ENCODE measurements at places on chromosomes 4 and X. TPM values are rescaled to one million over a fixed set of nuclear protein-coding genes. Genes with fewer than 3 reads are reported as not detected.

Gene REPS2
- total RNA-seq: 1.1 TPM

Gene XPNPEP2
- not detected for total RNA-seq

Gene ZNF182
- 4.7 TPM for total RNA-seq

Gene BEND4
- total RNA-seq: not detected

Gene PLAC1
- 0.59 TPM for total RNA-seq

Gene ANXA10
- not detected for total RNA-seq

GRCh38 chr4:100098681-100099080, 91.6 kb downstream of the DDIT4L start:
- no peak for DNase-seq

DNA sequence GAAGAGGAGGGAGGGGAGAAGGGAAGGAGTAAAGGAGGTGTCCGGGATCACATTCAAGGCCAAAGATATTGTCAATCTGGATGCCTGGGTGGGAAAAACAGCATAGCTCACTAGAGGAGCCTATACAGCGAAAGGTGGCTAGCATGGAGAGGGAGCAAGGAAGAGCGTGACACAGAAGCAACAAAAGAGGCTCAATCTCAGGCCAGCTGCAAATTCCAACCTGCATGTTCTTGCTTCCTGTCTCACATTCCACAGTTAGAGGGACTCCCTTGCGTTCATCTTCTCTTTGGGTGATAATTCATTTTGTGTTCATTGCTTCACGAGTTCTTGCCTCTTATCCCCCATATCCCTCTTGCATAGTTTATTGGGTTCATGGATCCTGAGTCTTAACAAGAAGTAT, 3.0 kb upstream of the CLNK start:
- no peak for DNase-seq

DNA sequence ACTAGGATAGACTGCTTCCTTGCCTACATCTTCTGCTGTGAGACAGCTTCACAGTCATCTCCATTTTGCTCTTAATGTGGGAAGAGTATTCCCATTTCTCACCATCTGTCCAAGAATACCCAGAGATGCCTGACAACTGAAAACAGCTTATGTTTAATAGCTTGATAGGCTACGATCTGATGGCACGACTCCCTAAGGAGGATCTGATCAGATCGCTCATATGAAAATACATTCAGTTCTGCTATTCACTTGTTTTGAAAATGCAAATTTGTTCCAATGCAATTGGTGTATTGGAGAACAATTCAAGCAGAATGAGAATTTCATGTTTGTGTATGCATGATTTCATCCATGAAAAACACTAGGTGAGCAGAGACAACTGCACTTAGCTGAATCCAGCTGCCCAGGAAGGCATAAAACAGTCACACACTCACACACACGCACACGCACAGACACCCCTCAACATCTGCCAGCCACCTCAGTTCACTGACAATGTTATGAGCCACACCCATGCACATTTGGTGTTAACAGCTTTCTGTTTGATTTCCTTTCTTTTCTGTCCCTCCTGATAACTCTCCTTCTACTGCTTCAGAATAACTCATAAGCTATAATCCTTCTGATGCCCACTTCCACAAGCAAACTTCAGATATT, 29.6 kb downstream of the TRIML1 start:
- no peak for DNase-seq

GRCh38 chr4:82480771-82481505, 50.5 kb downstream of the ENOPH1 start:
- no peak for DNase-seq
